ENCODE measurements at places on chromosomes 11 and 22.

DNA sequence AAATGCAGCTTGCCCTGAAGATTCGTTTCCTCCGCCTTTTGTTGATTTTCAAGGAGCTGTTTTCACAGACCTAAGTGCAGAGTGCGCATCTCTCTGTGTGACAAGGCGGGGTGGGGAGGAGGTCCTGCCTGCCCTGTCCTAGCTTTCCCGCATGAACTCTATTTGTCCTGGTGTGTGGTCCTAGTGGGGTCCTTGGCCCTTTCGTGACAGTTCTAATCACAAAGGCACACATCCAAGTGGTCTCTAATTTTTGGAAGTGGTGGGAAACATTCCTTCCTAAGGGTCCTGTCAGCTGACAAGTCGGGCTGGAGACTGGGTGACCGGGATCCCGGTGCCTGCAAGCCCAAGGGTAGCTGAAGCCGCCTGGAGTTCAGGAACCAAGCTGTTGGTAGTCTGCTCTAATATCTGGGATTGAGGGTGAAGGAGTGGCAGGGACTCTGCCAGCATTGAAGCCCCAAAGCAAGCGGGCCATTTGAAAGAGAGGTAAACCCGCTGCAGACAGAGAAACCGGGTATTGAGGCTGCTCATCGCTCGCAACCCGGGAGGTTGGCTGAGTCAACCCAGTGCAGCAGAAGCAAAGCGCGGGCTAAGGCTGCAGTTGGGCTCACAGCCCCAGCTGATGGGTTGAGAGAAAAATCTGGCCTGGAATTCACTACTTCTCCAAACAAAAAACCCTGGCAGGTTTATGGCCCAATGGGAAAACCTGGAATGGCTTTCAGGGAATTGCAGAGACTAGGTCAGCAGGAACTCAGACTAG, 28.1 kb upstream of the FBXO3 start:
- no peak for DNase-seq

DNA sequence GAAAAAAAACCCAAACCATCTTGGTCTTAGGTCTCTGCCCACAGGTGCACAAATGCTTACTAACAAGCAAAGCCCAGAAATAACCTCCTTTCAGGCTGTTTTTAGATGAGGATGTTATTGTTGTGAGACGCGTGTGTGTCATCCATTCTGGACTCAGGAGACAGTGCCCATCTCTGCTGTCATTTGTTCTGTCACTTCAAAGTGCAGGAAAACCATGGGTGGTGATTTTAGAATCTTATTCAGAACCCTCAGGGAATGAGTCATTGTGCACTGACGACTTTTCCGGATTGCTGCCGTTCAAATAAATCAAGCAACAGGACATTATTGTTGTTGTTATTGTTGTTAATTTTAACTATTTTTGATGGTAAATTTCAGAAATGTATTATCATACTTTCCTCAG, 110.3 kb downstream of the LRRC32 start:
- no peak for DNase-seq

DNA sequence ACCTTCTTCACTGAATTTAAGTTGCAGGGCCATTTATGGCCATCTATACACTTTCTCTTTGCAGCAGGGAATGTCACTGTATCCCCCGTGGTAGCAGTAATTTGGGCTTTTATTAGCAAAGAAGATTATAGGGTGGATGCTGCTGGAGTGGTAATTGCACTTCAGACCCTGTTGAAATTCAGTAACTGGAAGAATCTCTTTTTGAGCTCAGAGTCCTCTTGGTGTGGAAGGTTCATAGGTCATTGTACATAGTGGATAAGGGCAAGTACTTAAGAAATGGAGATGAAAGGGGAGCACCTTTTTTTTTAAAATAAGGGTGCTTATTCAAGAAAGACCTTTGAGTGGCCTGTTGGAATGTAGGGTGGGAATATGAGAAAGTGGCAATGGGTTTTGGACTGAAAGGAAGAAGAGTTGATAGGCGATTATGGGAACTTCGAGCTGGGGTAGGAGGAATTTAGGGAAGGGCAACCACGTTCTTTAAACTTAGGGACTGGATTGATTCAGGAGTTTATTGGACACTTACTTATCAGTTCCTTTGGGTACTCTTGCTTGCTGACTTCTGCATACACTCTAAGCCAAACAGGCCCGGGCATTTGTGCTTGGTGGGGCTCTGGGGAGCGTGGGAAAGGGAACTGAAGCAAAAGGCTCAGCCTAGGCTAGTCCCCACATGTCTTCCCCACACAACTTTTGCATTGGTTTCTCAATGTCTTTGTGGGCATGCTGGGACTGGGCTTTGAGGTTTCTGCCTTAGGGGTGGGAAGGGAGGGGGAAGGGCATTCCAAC, 26.5 kb downstream of the CTNND1 start:
- no peak for DNase-seq

GRCh38 chr11:46663277-46663940, 37.0 kb downstream of the ARHGAP1 start:
- DNase-seq, result no peak

DNA sequence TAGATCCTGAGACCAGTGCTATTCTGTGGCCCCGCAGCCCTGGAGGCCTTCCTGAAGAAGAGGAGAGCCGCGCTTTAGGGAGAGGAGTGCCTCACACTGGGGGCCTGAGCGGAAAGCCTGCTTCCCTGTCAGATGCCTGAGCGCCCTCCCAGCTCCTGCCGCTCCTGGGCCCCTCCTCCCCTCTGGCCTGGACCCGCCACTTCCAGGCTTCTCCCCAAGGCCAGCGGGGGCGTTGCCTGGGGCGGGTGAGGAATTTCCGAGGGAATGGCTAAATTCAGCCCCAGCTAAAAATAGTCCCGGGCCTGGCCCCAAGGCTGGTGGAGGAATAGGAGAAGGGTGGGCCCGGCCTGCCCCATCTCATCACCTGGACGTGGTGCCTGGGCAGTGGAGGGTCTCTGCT, 15.4 kb downstream of the ARHGEF17 start:
- no peak for DNase-seq
